Heart right ventricle (tissue), 16 donors: ENCODE measurements at places on chromosomes 3 and 15. TPM values are rescaled to one million over a fixed set of nuclear protein-coding genes. Genes with fewer than 3 reads are reported as not detected.

RBMS3 gene
- polyA plus RNA-seq: 8.1 TPM

DNA sequence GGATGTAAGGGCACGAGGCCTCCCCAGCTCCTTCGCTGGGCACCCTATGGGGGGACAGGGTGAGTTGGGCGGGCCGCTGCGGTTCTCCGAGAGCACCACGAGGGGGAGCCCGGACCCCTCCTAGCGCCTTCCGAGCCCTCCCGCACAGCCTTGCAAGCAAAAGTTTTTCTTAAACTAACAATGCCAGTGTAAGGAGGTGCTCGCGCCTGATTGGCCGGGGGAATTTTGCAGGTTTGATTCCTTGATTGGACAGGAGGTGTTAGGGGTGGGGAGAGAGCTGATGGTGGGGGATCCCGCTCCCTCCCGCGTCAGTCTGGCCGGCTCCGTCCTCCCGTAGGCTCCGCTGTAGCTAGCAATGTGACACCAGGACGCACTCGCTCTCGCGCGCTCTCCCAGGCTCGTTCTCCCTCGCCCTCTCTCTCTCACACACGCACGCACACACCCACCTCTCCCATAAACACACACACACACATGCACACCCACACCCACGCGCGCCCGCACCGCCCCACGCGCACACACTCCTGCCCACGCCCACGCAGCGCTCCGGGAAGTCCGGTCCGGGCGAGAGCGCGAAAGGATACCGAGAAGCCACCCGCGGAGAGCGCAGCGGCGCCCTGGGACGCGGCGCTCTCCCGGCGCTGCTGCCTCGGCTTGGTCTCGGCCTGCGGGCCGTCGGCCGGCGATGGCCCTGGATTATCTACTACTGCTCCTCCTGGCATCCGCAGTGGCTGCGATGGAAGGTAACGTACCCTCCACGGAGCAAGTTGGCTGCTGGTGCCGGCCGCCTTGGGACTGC lies at the start of gene EPHB1:
Gene EPHB1 (plus strand): TSS at position 311 of the 796 bp plus-strand sequence.
- peak; percentile 79 for DNase-seq

GRCh38 chr3:105285653-105286241 lies 81.0 kb upstream of the ALCAM start:
- DNase-seq: no peak

IMPG2 gene
- not detected for polyA plus RNA-seq

ACTR8 gene
- 14.2 TPM for polyA plus RNA-seq

- DNase-seq: no peak
Measured at GRCh38 chr15:47959617-47960413, 161.0 kb upstream of the SLC24A5 start.

GRCh38 chr3:38327335-38328009 lies 19.1 kb upstream of the XYLB start:
- DNase-seq: no peak

TNFSF10 gene
- polyA plus RNA-seq: 17.2 TPM

GRCh38 chr3:41679374-41679773 lies 282.5 kb downstream of the ULK4 start:
- no peak for DNase-seq

DNA sequence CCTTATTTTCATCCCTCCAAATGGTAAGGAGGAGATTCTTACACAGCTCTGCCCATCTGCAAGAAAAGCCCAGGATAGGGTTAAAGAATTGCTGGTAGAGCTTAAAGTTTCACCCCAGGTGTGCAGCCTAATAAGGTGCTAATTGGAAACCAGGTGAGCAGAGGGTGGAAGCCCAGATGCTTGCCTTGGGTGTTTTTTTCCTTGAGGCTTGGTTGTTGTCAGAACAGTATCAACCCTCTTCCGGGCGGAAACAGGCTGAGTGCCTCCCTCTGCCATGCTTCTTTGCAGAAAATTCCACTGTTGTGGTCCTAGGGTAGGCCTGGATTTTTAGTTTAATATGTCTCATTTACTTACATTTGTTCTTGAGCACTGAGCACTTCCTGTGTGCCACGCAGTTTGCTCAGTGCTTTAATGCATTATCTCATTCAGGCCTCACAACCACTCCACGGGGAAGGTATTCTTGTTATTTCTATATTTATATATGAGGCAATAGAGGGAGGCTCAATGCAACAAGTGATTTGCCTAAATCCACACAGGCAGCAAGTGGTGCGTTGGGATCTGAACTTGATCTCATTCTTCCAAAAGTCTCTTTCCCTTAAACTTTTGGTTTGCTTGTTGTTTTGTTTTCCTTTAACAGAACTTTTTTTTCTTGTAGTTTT lies 115.0 kb upstream of the LRIG1 start:
- no peak for DNase-seq

DNA sequence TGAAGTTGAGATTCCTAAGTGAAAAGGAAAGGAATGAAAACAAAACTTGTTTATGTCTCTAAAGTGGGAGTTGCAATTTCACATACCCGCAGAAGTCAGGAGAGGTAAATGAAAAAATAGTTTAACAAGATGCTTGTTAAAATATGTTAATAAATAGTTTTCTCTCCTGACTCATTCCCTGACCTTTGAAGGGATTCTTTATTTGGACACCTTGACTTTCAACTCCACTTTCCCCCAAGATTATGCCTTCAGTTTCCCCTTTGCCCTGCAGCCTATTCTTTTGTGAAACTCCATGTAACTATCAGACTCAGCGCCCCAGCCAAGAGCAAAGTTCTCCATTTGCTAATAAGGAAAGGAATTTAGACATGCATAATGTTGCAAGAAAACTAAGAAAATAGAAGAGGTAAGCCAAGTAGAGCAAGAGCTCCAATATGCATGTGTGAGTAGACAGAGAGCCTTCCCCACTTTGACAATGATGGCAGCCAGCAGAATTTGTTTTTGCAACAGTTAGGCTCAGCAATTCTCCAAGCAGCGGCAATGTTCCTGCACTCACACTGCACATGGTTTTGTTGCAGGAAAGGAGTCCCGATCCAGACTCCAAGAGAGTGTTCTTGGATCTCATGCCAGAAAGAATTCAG lies 61.2 kb downstream of the CD200 start:
- no peak for DNase-seq

FRMD5 gene
- polyA plus RNA-seq: 7.2 TPM

STAB1 gene
- polyA plus RNA-seq: 54.1 TPM

DNA sequence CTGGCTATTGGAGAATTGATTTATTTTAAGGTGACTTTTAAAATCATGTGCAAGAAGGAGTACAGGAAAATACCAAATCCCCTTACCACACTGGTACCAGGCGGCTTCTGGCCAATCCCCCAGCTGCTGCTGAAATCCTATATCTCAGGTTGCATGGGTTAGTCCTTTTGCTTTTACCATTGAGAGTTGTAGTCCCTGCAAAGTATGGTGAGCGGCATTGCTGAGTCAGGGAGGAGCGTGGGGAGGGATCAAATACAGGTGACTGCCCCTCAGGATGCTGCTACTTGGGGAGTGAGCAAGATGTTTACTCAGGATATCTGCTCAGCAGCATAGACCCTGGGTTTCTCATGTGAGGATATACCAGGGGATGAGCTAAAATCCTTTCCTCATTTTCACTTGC lies 131.9 kb upstream of the STAC start:
- no peak for DNase-seq

DNA sequence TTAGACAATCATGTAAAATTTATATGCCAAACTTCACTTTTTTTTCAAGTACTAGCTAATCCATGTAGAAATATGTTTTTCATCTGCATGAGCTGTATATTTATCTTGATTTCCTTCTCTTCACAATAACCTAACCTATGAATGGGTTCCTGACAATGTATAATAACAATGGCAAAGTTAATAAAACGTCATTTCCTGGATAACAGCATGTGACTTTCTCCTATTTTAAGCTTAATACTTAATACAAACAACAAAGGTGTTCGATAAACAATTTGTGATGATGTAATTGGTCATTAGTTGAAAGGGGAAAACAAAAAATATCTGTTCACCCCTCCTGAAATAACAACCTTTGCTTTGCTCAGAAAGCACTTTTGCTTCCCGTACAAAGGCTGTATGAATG lies 20.4 kb downstream of the CD200 start:
- DNase-seq: no peak

DNA sequence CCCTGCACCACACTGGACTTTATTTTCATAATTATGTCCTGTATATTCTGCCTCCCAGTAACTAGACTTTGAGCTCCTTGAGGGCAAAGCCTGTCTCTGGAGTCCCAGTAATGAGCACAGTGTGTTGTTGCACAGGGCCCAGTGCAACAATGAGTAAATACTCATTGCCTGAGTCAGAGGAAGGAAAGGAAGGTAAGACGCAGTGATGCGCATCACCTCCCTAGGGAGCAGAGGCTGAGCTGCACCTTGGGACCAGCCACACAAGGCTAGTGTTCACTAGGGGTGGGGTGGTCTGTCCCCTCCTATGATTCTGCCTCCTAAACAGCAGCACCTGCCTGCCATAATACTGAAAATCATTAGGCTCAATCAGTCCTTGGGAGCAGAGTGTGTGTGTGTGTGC lies 86.6 kb upstream of the ADAMTSL3 start:
- no peak for DNase-seq

GRCh38 chr3:8959668-8960067 lies 3.6 kb downstream of the RAD18 start:
- no peak for DNase-seq

GRCh38 chr15:78370013-78370412 lies 29.9 kb downstream of the CRABP1 start:
- no peak for DNase-seq
